ENCODE measurements at places on chromosomes 3 and 15. TPM values are rescaled to one million over a fixed set of nuclear protein-coding genes. Genes with fewer than 3 reads are reported as not detected.

DNA sequence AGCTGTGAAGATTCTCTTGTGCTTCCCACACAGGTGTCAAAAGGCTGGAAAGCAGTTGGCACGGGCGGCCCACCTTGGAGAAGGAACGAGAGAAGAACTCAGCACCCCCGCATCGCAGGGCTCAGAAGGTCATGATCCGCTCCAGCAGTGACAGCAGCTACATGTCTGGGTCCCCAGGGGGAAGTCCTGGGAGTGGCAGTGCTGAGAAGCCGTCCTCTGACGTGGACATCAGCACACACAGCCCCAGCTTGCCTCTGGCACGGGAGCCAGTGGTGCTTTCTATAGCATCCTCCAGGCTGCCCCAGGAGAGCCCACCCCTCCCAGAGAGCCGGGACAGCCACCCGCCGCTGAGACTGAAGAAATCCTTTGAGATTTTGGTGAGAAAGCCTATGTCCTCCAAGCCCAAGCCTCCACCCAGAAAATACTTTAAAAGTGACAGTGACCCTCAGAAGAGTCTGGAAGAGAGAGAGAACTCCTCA lies 31.4 kb downstream of the STARD5 start:
- peak overlapping the region; percentile 41 for H3K27ac ChIP-seq
- no peak for DNase-seq
- H3K4me1 ChIP-seq = no peaks in the 10 kb centered on the region
- H3K27me3 ChIP-seq = no peaks in the 10 kb centered on the region
- H3K36me3 ChIP-seq = no peaks in the 10 kb centered on the region

DNA sequence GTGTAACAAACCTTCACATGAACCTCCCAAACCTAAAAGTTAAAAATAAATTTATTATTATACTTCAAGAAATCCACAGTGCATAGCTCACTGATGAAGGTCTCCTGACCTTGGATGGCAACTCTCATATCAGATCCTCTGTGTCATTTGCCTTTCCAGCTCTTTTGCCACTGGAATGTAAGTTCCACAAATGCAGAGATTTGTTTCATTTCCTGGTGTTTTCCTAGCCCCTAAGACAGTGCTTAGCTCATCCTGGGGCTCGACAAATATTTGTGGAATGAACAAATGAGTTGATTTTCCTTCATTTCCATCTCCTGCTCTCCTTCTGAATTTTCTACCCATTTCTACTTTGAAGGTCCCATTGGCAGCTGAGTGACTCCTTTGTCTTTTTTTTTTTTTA lies 56.0 kb downstream of the FRMD4B start:
- H3K27me3 ChIP-seq = no peaks in the 10 kb centered on the region
- no peak overlapping the region for H3K27ac ChIP-seq
- no peaks in the 10 kb centered on the region for H3K36me3 ChIP-seq
- no peak for DNase-seq

Gene ACAN
- 0.76 TPM for total RNA-seq

Gene CMTM8
- total RNA-seq = 3.8 TPM

Gene TLR9
- not detected for total RNA-seq

DNA sequence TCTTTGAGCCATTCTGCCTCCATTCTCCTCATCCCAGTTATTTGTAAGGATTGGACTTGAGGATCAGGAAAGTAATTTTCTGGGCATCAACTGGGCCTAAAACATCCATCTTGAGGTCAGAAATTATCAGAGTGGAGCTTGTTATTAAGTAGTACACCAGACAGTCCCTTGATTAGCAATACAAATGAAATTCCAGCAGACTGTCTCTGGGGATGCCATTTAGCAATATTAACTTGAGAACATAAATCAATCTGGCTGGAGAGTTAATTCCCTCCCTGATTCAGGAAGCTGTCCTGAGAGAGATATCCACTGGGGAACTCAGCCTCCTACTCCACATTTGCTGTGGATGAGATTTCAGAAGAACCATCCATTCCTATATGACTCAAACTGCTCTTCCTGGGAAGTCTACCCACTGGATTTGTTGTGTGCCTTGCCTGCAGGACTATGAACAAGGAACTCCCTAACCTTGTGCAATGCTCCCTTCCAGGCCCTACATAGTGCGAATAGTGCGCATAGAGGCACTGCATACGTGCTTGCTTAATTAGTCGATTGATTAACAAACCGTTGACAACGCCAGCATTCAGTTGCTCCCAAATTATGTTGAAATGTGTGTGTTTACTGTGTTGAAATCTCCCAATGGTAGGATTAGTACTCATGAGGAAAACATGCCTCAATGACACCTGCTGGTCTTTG lies 36.1 kb upstream of the MTMR14 start:
- no peak for DNase-seq
- no peaks in the 10 kb centered on the region for H3K4me1 ChIP-seq
- no peaks in the 10 kb centered on the region for H3K36me3 ChIP-seq
- no peak overlapping the region for H3K27ac ChIP-seq
- H3K4me3 ChIP-seq = no peak overlapping the region

Gene CD200R1
- 3.1 TPM for total RNA-seq

- H3K36me3 ChIP-seq = peaks cover 8% of the 10 kb centered on the region
These were observed 1.3 kb downstream of the KLF15 start for GRCh38 chr3:126355777-126356372.

Gene DOCK3
- total RNA-seq = 1.7 TPM

DNA sequence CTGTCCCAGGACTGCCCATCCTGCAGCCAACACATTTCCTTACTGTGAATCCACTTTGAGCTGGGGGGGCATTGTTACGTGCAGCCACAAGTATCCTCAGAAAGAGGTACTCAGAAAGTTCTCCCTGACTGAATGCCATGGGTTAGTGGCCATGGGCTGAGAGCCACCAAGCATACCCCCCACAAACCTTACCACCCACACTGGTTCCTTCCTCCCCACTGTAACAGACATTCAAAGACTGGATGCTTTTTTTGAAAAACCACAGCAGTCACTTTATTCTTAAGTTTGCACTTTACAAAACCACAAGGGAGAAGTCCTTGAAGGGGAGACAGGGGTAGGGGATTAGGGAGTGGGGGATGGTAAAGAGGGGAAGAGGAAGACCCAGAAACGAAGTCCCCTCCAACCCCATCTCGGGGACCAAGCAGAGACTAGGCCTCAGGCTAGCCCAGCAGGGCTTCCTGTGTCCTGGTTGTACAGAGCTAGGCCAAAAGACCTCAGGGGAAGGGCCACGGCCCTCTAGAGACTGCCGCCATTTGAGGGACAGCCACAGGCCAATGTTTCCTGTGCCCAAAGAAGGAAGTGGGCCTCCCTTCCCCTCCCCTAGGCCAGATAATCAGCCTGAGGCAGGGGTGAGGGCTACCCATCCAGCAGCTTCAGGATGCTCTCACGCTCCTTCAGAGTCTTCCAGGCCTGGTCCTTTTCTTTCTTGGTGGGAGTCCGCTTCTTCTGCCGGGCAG lies 10.1 kb upstream of the CAMK1 start:
- no peaks in the 10 kb centered on the region for H3K4me1 ChIP-seq
- no peak overlapping the region for H3K4me3 ChIP-seq
- H3K27ac ChIP-seq = peak overlapping the region; percentile 29
- no peaks in the 10 kb centered on the region for H3K27me3 ChIP-seq
- peaks cover 60% of the 10 kb centered on the region for H3K36me3 ChIP-seq

Gene ECE2
- total RNA-seq = not detected

DNA sequence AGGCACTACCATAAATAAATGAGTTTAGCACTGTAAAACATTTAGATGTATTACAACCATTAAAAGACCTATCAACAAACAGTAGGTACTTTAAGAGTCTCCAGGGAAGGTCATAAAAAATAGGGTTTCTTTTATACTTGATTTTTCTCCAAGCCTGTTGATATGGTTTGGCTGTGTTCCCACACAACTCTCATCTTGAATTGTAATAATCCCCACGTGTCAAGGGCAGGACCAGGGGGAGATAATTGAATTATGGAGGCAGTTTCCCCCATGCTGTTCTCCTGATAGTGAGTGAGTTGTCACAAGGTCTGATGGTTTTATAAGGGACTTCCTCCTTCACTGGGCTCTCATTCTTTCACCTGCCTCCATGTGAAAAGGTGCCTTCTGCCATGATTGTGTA lies 468.9 kb upstream of the UBE2E2 start:
- no peak for DNase-seq
- H3K4me3 ChIP-seq = no peak overlapping the region
- H3K4me1 ChIP-seq = no peaks in the 10 kb centered on the region
- H3K27ac ChIP-seq = no peak overlapping the region

Gene IL16
- total RNA-seq = 3.8 TPM

Gene SRGAP3
- 15.8 TPM for total RNA-seq

GRCh38 chr3:87541723-87542122 lies 265.3 kb upstream of the POU1F1 start:
- H3K4me1 ChIP-seq = no peaks in the 10 kb centered on the region
- no peak overlapping the region for H3K4me3 ChIP-seq
- H3K27me3 ChIP-seq = no peaks in the 10 kb centered on the region
- no peak for DNase-seq

Gene TM4SF18
- total RNA-seq = 2.1 TPM

GRCh38 chr3:86890741-86891396 lies 100.1 kb downstream of the VGLL3 start:
- H3K4me3 ChIP-seq = no peak overlapping the region
- H3K4me1 ChIP-seq = no peaks in the 10 kb centered on the region
- no peaks in the 10 kb centered on the region for H3K36me3 ChIP-seq

- H3K36me3 ChIP-seq = no peaks in the 10 kb centered on the region
- H3K27ac ChIP-seq = no peak overlapping the region
- no peak for DNase-seq
- peaks cover 25% of the 10 kb centered on the region for H3K4me1 ChIP-seq
- H3K27me3 ChIP-seq = no peaks in the 10 kb centered on the region
These were observed 3.8 kb upstream of the KIF23 start for GRCh38 chr15:69410248-69410874.

DNA sequence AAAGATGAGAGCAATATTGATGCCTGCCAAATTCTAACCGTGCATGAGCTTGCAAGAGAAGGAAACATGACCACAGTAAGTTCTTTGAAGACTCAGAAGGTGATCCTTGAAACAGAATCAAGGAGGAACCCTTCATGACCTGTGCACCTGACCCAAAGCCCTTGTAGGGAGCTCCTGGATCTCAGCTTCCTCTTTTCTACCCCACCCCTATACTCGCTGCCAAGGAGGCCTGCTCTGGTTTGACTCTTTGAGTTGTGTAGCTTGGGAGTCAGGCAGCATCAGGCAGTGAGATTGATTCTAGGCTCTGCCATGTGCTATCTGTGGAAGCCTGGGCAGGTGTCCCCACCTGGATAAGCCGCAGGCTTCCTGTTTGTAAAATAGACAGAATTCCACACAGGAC lies 10.6 kb downstream of the TTC21A start:
- H3K36me3 ChIP-seq = peaks cover 32% of the 10 kb centered on the region
- H3K4me1 ChIP-seq = no peaks in the 10 kb centered on the region
- H3K27ac ChIP-seq = no peak overlapping the region
- no peak for DNase-seq
- no peaks in the 10 kb centered on the region for H3K27me3 ChIP-seq
- no peak overlapping the region for H3K4me3 ChIP-seq

Gene GPR62
- 0.09 TPM for total RNA-seq

- H3K36me3 ChIP-seq = no peaks in the 10 kb centered on the region
- no peak overlapping the region for H3K4me3 ChIP-seq
- H3K27me3 ChIP-seq = no peaks in the 10 kb centered on the region
- H3K4me1 ChIP-seq = peaks cover 6% of the 10 kb centered on the region
- no peak overlapping the region for H3K27ac ChIP-seq
These were observed 29.8 kb upstream of the PRR23E start for GRCh38 chr3:127162947-127163645.

- H3K4me3 ChIP-seq = no peak overlapping the region
- H3K36me3 ChIP-seq = no peaks in the 10 kb centered on the region
- H3K4me1 ChIP-seq = peaks cover 26% of the 10 kb centered on the region
- no peak overlapping the region for H3K27ac ChIP-seq
These were observed 19.5 kb upstream of the TIMP4 start for GRCh38 chr3:12178091-12178820.

Gene RAMAC
- 31.5 TPM for total RNA-seq

DNA sequence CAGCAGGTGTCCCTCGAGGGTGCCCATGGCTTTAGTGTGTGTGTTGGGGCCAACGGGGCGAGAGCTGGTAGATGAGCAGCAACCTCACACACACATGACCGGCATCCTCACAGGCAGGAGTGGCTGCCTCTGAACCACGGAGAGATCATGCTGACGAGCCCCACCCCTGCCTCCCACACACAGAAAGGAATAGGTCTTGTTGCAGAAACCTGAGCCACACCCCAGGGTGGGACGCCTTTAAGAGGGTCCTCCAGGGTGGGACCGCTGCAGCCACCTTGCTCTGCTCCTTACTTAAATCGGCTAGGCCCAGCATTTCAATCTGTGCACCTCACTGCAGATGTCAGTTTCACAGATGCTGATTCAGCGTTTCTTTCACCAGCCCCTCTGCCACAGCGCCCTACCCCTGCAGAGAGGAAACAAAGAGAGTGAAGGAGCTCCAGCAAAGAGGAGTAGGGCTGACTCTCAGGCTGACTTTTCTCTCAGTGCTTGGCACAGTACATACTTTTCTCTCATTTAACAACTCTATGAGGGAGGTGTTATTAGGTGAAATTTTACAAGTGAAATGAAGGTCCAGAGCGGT lies 61.2 kb upstream of the EPHB3 start:
- no peak overlapping the region for H3K4me3 ChIP-seq
- no peak overlapping the region for H3K27ac ChIP-seq
- H3K4me1 ChIP-seq = no peaks in the 10 kb centered on the region
- peaks cover 52% of the 10 kb centered on the region for H3K27me3 ChIP-seq

DNA sequence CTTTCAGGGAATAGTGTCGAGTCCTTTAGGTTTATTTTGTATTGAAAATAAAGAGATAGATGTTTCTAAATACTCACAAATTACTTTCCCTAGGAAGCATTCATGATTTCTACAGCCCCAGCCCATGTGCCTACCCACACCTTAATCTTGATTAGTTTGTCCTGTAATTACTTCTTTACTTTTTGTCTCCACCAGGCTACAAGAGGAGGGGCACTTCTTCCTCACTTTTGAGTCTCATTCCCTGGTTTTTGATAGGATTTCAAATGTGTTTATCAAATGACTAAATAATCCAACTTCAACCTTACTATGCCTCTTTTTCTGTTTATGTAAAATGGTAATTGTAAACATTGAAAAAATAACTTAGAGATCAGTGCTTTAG lies 1.8 kb downstream of the PXK start:
- no peak for DNase-seq
- H3K27me3 ChIP-seq = no peaks in the 10 kb centered on the region
- H3K4me1 ChIP-seq = peaks cover 47% of the 10 kb centered on the region
- H3K36me3 ChIP-seq = no peaks in the 10 kb centered on the region

GRCh38 chr3:12462159-12462947 lies 21.9 kb upstream of the TSEN2 start:
- no peak for DNase-seq
- no peak overlapping the region for H3K27ac ChIP-seq

- no peak overlapping the region for H3K4me3 ChIP-seq
- no peak overlapping the region for H3K27ac ChIP-seq
- no peak for DNase-seq
- no peaks in the 10 kb centered on the region for H3K36me3 ChIP-seq
- peaks cover 8% of the 10 kb centered on the region for H3K4me1 ChIP-seq
These were observed 3.3 kb upstream of the MTHFS start for GRCh38 chr15:79900087-79900486.
